Body of pancreas (tissue), 4 donors: ENCODE measurements at places on chromosomes 12 and 14.
A peak's percentile ranks its signal among the peaks of the same experiment; 100 is the strongest.

DNA sequence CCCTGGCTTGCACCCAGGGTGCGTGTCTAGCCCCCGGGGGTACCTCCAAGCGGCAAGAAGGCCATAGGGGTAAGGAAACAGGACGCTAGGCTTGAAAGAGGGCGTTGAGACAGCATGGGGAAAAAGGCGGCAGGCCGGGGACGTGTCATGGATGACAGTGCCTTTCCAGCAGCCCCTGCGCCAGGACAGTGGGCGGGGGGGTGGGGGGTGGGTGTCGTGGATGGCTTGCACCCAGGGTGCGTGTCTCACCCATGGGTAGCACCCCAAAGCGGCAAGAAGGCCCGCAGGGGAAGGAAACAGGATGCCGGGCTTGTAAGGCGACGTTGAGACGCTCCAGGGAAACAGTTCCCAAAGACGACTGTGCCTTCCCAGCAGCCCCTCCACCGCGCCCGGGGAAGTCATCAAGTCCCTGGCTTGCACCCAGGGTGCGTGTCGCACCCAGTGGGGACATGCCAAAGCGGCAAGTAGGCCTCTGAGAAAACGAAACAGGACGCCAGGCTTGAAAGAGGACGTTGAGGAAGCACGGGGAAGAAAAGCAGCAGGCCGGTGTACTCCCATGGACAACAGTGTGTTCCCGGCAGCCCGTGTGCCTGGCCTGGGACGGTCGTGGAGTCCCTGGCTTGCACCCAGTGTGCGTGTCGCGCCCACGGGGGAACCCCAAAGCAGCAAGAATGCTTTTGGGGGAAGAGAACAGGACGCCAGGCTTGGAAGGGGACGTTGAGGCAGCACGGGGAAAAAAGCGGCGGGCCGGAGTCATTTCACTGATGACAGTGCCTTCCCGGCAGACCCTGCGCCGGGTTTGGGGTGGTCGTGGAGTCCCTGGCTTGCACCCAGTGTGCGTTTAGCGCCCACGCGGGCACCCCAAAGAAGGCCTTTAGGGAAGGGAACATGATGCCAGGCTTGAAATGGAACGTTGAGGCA, 163.5 kb upstream of the ALG10B start:
- no peak for DNase-seq
- H3K4me1 ChIP-seq: no peaks in the 10 kb centered on the region
- H3K27ac ChIP-seq: no peak overlapping the region
- H3K4me3 ChIP-seq: no peak overlapping the region

DNA sequence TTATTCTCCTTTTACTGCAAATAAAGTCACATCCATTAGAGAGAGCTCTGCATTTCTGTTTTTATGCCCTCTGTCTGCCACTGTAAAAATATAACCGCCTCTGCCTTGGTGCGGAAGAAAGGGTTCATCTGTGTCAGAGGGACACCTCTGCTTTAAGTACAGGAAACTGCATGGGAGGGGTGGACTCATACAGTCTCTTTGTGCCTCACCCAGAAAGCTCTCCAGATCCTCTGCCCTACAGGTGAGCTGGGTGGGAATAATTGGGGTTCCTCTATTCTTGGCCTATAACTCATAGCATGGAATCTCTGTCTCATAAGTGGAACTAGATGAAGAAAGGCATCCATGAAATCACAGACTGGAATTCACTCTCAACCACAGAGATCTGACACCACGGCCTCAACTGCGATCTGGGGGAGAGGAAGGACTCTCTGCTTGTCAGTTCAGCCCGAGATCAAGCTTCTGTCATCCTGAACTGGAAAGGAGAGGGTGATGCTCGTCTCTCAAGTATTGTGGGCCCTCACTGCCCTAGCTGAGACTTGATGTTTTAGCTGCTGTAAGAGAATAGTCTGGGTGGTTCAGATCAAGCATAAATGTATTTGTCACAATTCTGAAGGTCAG, 702.3 kb downstream of the TMEM121 start:
- H3K4me3 ChIP-seq: no peak overlapping the region
- DNase-seq: no peak
- H3K27me3 ChIP-seq: no peaks in the 10 kb centered on the region
- H3K4me1 ChIP-seq: no peaks in the 10 kb centered on the region

GRCh38 chr14:99758121-99758821, 34.9 kb upstream of the EML1 start:
- H3K36me3 ChIP-seq: no peaks in the 10 kb centered on the region
- H3K27ac ChIP-seq: no peak overlapping the region
- H3K27me3 ChIP-seq: no peaks in the 10 kb centered on the region
- peaks cover 29% of the 10 kb centered on the region for H3K4me1 ChIP-seq
- H3K4me3 ChIP-seq: no peak overlapping the region
- DNase-seq: no peak

DNA sequence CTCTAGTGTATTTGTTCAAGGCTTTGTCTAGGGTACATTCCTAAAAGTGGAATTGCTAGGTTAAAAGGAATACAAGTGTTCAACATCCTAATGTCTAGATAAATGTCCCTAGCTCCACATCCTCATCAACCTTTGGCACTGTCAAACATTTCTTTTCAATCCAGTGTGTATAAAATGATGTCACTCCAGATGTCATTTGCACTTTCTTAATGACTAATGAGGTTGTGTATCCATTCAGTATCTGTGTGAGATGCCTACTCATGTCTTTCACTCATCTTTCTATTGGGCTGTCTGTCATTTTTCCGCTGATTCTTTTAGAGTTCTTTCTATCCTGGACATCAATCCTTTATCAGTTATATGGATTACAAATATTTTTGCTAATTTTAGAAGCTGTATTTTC, 43.3 kb downstream of the ARMH4 start:
- H3K27me3 ChIP-seq: no peaks in the 10 kb centered on the region
- H3K36me3 ChIP-seq: no peaks in the 10 kb centered on the region
- H3K4me3 ChIP-seq: no peak overlapping the region

- H3K27me3 ChIP-seq: no peaks in the 10 kb centered on the region
- H3K4me1 ChIP-seq: no peaks in the 10 kb centered on the region
- no peaks in the 10 kb centered on the region for H3K36me3 ChIP-seq
- no peak for DNase-seq
- no peak overlapping the region for H3K27ac ChIP-seq
- no peak overlapping the region for H3K4me3 ChIP-seq
These were observed 1081.4 kb upstream of the LRFN5 start for GRCh38 chr14:40525314-40525713.

GRCh38 chr14:80188571-80188970, 22.7 kb downstream of the DIO2 start:
- H3K4me3 ChIP-seq: no peak overlapping the region
- no peak overlapping the region for H3K27ac ChIP-seq
- H3K4me1 ChIP-seq: no peaks in the 10 kb centered on the region
- no peaks in the 10 kb centered on the region for H3K36me3 ChIP-seq
- DNase-seq: no peak

DNA sequence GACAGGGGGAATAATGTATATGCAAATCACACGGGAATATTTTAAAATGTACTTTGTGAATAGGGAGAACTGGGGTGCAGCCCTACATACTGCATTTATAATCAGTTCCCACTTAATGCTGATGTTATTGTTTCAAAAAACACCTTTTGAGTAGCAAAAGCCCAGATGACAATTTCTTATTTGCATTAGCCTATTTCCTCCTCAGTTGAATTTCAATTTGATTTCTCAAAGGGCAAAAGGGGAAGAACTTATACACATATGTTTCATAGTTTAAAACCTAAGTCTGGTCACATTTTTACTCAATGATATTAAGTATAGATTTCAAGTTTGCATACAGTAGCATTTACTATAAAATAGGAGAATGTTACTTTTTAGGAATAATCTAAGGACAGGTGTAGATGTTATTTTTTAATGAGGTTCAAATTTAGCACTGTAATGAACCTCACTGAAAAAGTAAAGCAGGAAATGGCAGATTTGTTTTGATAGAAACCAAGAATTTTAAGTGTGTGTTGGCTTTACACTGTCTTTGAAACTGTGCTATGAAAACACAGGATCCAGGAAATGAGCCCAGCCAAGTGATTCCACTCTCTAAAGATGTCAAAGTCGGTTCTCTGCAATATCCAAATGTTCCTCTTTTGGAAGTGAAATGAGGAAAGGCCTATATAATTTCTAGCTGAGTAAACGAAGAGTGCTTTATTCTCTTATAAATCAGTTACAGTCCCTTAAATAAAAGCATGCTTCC, 367.4 kb downstream of the BTG1 start:
- H3K27me3 ChIP-seq: no peaks in the 10 kb centered on the region
- no peak for DNase-seq
- no peak overlapping the region for H3K27ac ChIP-seq
- H3K4me1 ChIP-seq: peaks cover 14% of the 10 kb centered on the region
- no peak overlapping the region for H3K4me3 ChIP-seq

- no peak for DNase-seq
- H3K36me3 ChIP-seq: no peaks in the 10 kb centered on the region
- no peak overlapping the region for H3K4me3 ChIP-seq
- H3K27ac ChIP-seq: no peak overlapping the region
- H3K27me3 ChIP-seq: no peaks in the 10 kb centered on the region
These were observed 110.9 kb upstream of the MGAT4C start for GRCh38 chr12:86367137-86367536.

GRCh38 chr12:106078358-106079010, 60.3 kb downstream of the NUAK1 start:
- no peak overlapping the region for H3K4me3 ChIP-seq
- DNase-seq: no peak
- no peaks in the 10 kb centered on the region for H3K27me3 ChIP-seq
- no peaks in the 10 kb centered on the region for H3K36me3 ChIP-seq
- H3K4me1 ChIP-seq: peaks cover 8% of the 10 kb centered on the region

- H3K36me3 ChIP-seq: no peaks in the 10 kb centered on the region
- H3K27ac ChIP-seq: no peak overlapping the region
- no peaks in the 10 kb centered on the region for H3K27me3 ChIP-seq
- no peaks in the 10 kb centered on the region for H3K4me1 ChIP-seq
- no peak overlapping the region for H3K4me3 ChIP-seq
These were observed 243.7 kb downstream of the PAX9 start for GRCh38 chr14:36905272-36905888.

GRCh38 chr14:24858052-24858451, 191.9 kb downstream of the STXBP6 start:
- H3K27me3 ChIP-seq: no peaks in the 10 kb centered on the region
- no peaks in the 10 kb centered on the region for H3K36me3 ChIP-seq
- no peak overlapping the region for H3K4me3 ChIP-seq
- DNase-seq: no peak
- H3K4me1 ChIP-seq: peaks cover 40% of the 10 kb centered on the region
- H3K27ac ChIP-seq: no peak overlapping the region

GRCh38 chr14:81028461-81028860, 73.0 kb downstream of the TSHR start:
- H3K36me3 ChIP-seq: no peaks in the 10 kb centered on the region
- H3K27me3 ChIP-seq: no peaks in the 10 kb centered on the region
- no peak overlapping the region for H3K4me3 ChIP-seq
- DNase-seq: no peak
- H3K27ac ChIP-seq: no peak overlapping the region
- H3K4me1 ChIP-seq: peaks cover 4% of the 10 kb centered on the region

DNA sequence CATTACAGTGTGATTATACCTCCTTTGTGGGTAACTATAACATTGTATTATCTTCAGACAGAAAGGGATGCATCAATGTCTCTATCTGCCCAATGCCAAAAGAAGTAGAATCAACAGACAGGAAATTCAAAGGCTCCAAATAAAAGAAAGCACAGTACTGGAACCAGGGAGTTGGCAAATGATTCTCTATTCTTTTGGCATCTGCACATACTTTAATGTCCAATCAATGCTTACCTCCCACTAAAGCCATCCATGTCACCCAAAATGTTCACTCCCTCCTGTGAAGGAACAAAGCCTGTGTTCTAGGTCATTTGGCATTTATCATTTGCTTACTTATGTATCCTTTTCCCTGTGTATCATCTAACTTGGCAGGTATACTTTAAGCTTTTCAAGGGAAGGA, 36.7 kb downstream of the KIF21A start:
- H3K27me3 ChIP-seq: no peaks in the 10 kb centered on the region
- H3K4me1 ChIP-seq: peaks cover 6% of the 10 kb centered on the region
- H3K36me3 ChIP-seq: no peaks in the 10 kb centered on the region
- no peak overlapping the region for H3K27ac ChIP-seq
- no peak overlapping the region for H3K4me3 ChIP-seq
- DNase-seq: no peak

- H3K4me3 ChIP-seq: no peak overlapping the region
- no peaks in the 10 kb centered on the region for H3K27me3 ChIP-seq
- H3K36me3 ChIP-seq: no peaks in the 10 kb centered on the region
- no peak overlapping the region for H3K27ac ChIP-seq
These were observed 24.5 kb downstream of the USP15 start for GRCh38 chr12:62284749-62285148.

GRCh38 chr12:54975875-54976274, 8.7 kb downstream of the TESPA1 start:
- no peaks in the 10 kb centered on the region for H3K27me3 ChIP-seq
- H3K36me3 ChIP-seq: no peaks in the 10 kb centered on the region
- no peak overlapping the region for H3K27ac ChIP-seq
- DNase-seq: no peak
- H3K4me1 ChIP-seq: no peaks in the 10 kb centered on the region
- H3K4me3 ChIP-seq: no peak overlapping the region

- H3K36me3 ChIP-seq: no peaks in the 10 kb centered on the region
- H3K4me3 ChIP-seq: no peak overlapping the region
- H3K4me1 ChIP-seq: no peaks in the 10 kb centered on the region
- H3K27ac ChIP-seq: no peak overlapping the region
- DNase-seq: no peak
These were observed 95.9 kb downstream of the OTOGL start for GRCh38 chr12:80195074-80195726.

DNA sequence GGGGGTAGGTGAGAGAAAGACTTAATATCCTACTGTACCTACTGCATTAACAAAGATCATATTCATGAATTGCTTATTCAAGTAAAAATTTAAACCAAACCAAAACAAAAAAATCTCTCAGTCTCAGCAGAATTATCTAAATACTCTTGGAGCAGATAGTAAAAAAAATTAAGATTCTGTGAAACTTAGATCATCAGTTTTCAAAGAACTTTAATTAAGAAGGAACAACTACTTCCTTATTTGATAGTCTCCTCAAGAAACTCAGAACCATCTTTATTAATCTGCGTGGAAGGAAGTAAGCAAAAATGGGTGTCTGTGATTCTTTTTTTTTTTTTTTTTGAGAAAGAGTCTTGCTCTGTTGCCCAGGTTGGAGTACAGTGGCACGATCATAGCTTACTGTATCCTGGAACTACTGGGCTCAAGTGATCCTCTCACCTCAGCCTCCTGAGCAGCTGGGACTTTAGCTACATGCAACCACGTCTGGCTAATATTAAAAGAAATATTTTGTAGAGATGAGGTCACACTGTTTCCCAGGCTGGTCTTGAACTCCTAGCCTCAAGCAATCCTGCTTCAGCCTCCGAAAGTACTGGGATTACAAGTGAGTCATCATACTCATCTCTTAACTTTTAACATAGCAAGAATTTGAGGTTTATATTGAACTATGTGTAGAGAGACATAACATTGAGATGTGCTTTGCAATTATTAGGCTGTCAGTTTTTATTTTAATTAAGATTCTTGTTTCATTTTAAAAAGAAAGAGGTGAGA, 37.4 kb downstream of the GAS2L3 start:
- no peaks in the 10 kb centered on the region for H3K27me3 ChIP-seq
- H3K4me1 ChIP-seq: no peaks in the 10 kb centered on the region
- no peak overlapping the region for H3K4me3 ChIP-seq
- no peak overlapping the region for H3K27ac ChIP-seq

- H3K36me3 ChIP-seq: no peaks in the 10 kb centered on the region
- no peaks in the 10 kb centered on the region for H3K4me1 ChIP-seq
- DNase-seq: no peak
- H3K27ac ChIP-seq: no peak overlapping the region
- H3K27me3 ChIP-seq: no peaks in the 10 kb centered on the region
These were observed 68.2 kb downstream of the USP15 start for GRCh38 chr12:62328296-62328921.

GRCh38 chr12:106276032-106276740, 26.3 kb upstream of the TCP11L2 start:
- peaks cover 40% of the 10 kb centered on the region for H3K4me1 ChIP-seq
- H3K27ac ChIP-seq: peak overlapping the region; percentile 91
- DNase-seq: no peak
- H3K4me3 ChIP-seq: no peak overlapping the region
- H3K36me3 ChIP-seq: no peaks in the 10 kb centered on the region
- no peaks in the 10 kb centered on the region for H3K27me3 ChIP-seq
